ENCODE measurements at places on chromosomes 4 and X.

DNA sequence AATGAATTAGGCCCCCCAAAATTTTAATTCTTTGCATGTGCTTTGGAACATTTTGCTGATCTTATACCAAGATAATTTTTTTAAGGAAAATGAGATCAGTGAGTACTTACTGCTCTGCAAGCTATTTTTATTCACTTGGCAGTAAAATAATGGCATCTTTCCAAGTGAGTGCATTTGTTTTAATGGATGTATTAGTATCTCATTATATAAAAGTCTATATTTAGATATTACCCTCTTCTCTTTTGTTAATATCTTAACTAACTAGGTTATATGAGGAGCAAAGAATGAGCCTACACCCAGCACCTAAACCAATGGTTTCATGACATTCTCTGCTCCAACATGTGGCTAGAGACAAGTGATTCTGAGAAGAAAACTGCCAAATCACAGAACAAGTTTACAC, 21.1 kb upstream of the ARAF start:
- no peak for DNase-seq

GRCh38 chrX:8319359-8319758, 145.3 kb upstream of the VCX3B start:
- DNase-seq: no peak

DNA sequence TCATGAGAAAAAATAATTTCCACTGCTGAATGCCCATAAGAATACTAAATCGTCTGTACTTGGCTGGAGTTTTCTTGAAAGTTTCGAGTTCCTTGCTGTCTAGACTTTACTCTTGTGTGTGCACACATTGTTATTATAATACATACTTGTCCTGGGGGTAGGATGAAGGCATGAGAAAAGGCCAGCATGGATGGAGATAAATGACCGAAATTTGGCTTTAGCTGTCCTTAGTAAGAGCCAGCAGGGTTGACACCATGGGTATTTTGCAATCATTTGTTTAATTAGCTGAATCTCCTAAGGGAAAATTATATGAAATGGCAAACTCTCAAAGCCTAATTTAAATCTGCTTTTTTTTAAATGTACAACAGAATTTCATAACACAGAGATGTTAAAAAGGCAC, 641.6 kb downstream of the ADGRL3 start:
- no peak for DNase-seq

- DNase-seq: no peak
These were observed 589.9 kb upstream of the BOD1L1 start for GRCh38 chr4:14217401-14217800.

GRCh38 chr4:89906777-89907521, 12.3 kb downstream of the MMRN1 start:
- DNase-seq: no peak

DNA sequence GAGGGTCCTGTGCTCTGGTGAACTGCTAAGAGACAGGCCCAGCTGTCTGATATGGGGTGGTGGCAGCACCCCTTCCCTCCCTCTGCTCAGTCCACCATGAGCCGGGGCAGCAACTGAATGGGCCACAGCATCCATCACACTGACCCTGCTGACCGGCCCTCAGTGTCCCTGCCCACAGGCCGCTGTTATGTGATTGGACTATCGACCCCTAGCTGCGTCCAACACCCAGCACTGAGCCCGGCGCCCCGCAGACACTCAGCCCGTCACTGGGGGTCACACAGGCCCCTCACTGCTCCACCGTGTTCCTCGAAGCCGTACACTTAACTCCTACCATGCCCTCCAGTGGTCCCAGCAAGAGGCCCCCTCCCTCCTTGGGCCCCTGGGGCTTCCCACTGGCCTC, 88.8 kb upstream of the PSAPL1 start:
- no peak for DNase-seq

DNA sequence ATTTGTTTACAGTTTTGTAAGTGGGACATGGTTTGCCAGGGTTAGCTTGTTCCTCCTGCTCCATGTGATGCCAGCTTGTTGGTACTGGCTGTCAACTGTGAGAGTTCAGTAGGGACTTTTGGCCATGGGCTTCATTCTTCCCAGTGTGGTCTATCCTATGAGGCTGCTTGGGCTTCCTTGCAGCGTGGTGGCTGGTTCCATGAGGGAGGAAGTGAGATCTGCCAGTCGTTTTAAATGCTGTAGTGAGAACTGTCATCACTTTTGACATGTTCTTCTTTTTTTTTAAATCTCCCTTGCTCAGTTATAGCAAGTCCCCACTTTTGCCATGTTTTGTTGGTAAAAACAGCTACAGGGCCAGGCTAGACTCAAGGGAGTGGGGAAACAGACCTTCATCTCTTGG, 15.9 kb downstream of the NSD2 start:
- no peak for DNase-seq

DNA sequence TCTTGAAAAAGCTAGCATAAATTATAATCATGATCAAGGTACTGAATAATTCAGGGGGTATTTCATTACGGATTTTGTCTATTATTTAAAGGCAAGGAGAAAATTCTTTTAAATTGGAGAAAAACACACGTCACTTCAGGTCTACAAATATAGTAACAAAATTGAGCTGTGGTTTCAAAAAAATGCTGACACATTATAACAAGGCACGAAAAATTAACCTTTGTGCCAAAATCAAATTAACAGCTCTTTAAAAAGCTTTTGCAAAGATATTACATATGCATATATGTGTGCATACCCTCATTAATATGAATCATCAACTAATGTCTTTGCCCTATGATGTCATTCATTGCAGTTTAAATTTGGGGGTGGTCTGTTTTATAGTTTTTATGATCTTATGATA, 44.3 kb downstream of the UNC5C start:
- DNase-seq: no peak

GRCh38 chrX:44829832-44830231, 14.0 kb upstream of the DUSP21 start:
- DNase-seq: no peak

DNA sequence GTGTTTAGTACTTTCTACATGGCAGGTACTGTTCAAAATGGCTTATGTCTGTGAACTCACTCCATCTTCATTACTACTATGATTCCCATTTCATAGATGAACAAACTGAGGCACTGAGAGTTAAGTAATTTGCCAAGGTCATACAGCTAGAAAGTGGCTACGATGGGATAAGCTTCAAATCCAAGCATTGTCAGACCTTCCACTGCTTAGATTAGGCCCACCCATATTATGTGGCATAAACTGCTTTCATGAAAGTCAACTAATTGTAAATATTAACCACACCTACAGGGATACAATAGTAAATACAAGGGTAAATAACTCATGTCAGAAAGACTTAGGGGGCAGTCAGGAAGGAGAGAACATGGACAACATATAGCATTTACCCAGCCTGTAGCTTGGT, 68.8 kb downstream of the SLITRK2 start:
- no peak for DNase-seq

DNA sequence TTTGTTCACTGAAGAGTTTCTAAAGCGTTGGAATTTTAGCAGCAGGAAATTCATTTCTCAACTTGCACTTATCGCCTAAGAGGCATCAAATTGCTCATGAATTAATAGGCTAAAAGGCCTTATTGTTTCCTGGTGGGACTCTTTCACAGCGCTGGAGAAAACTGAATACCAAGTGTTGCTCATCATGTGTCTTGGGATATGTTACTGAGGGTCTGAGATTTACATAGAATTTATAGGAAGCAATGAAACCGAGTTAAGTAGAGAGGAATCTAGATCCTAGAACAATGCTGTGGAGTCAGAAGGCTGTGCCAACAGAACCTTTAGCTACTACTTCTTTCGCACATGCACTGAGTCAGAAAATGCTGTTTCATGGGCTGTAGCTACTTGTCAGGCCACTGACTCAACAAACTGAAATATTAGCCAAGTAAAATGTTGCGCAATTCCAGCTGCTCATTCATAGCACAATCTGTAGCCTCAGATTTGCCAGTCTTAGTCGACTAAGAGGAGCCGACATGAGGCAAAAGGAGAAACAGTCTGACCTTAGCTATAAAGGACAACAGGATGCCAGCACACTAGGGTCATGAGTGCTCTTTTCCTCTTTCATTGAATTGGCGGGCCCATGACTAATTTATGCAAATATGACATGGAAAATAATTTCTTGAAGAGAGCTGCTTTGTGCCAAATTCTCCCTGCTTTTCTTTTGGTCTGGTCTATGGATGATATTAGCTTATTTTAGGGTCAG, 35.9 kb upstream of the CXCL8 start:
- no peak for DNase-seq

GRCh38 chr4:80931631-80932081, 98.9 kb upstream of the BMP3 start:
- no peak for DNase-seq

DNA sequence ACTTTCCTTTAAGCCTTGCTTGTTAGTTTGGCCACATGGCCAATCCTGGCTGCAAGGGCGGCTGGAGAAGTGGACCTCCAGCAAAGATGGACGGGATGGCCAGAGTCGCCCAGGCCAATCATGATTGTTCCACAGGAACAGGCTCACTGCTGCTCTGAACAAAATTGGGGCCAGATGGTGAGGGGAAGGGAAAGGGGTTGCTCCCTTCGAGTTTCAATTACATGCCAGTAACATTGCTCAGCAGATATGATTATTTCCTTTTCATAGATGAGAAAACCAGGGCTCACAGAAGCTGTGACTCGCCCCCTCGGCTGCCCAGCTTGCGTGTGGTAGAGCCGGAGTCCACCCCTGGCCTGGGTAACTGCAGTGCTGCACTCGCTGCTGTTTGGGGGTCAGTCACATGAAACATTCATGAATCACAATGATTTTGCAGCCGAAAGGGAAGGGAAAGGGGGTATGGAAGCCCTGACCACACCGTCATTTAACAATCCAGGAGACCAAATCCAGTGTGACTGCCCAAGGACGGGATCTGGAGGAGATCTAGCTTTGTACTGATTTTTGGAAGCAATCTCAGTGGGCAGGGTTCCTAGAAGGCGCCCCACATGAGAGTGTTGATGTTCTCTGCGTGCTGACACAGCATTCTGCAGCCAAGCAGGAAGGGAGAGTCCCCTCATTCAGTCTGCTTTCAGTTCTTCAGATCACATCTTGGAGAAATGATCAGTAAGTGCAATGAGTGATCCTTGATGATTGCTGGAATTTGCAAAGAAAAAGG, 77.3 kb upstream of the MSX1 start:
- DNase-seq: peak; percentile 51

GRCh38 chr4:73864961-73865360, 4.2 kb upstream of the CXCL1 start:
- no peak for DNase-seq

- no peak for DNase-seq
These were observed 78.3 kb upstream of the STIM2 start for GRCh38 chr4:26782168-26782829.

GRCh38 chr4:6641164-6641970, 882 bp downstream of the MRFAP1 start:
- peak; percentile 90 for DNase-seq

Measured in mesenteric fat pad (tissue), 1 donor.